ENCODE measurements at places on chromosomes 1 and 21.

DNA sequence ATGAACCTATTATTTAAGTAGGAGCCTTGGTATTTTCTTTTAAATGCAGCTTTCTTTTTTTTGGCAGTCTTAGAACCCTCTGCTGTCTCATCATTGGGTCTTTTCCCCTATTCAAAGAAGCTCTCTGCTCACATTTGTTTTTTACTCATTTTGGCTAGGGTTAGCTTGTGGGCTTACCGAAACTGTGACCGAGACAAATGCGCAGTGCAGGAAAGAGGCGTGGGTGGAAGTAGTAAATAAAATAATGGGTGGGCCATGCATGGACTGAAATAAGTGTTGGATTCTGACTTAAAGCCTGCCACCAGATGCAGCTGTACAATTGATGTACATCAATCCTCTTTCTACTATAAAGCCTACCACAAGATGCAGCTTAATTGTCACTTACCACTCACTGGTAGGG, 14.7 kb downstream of the XPR1 start:
- no peak for DNase-seq

GRCh38 chr1:41051022-41051421, 29.5 kb upstream of the SLFNL1 start:
- DNase-seq = no peak

DNA sequence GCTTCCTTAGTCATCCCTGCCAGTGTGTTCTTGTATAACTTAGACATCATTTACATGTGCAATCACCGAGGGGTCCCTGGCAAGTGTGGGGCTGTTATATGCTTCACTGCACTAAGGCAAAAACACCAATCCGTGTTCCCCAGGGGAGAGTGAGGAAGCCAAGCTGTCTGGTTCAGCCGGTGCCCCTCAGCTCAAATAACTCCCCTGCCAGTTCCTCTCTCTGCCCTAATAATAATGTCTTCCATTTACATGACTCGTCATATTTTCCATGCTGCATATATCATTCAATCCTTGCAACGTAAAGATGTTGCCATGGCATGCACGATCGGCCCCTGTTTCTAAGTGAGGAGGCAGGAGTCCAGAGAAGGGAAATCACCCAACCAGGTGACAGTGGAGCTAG, 24.4 kb upstream of the NDC1 start:
- no peak for DNase-seq

DNA sequence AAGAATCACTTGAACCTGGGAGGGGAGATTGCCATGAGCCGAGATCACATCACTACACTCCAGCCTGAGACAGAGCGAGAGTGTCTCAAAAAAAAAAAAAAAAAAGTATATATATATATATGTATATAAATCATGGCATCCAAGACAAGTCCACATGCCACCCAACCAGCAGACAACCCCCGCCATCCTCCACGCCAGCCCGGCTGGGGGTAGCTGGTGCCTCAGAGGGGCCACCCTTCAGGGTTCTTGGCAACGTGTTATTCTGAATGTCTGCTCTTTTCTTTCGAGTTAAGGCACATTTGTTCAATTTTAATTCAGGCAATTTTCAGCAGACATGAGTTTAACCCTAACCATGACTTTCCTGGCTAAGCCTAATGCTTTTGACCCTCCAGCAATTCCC, 9.7 kb upstream of the TMEM240 start:
- DNase-seq = no peak

- DNase-seq = no peak
Observed at GRCh38 chr1:197924516-197925123, 7.4 kb downstream of the LHX9 start.

DNA sequence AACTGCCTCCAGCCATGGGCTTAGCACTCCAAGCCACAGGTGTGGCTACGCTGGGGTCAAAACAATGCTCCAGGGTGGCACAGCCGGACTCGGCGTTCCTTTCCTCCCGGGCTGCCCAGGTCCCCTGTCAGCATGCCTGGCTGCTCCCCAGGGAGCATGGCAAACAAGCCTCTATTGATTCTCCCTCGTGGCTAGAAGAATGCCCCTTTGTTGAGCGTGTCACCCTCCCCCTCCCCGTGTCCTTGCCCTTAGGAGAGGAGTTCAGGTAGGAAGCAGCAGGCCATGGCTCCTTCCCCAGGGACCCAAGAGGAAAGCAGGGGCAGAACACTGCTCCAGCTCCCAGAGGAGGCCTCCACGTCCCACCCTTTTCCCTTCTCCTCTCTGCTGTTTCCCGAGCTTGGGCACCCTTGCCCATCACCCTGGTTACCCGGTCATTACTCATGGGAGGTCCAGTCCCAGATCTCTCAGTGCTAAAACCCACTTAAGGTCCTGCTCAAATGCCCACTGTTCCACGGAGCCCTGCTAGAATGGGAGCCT, 57.4 kb upstream of the CITED4 start:
- DNase-seq = no peak

GRCh38 chr21:19523746-19524145, 1120.2 kb upstream of the TMPRSS15 start:
- no peak for DNase-seq

DNA sequence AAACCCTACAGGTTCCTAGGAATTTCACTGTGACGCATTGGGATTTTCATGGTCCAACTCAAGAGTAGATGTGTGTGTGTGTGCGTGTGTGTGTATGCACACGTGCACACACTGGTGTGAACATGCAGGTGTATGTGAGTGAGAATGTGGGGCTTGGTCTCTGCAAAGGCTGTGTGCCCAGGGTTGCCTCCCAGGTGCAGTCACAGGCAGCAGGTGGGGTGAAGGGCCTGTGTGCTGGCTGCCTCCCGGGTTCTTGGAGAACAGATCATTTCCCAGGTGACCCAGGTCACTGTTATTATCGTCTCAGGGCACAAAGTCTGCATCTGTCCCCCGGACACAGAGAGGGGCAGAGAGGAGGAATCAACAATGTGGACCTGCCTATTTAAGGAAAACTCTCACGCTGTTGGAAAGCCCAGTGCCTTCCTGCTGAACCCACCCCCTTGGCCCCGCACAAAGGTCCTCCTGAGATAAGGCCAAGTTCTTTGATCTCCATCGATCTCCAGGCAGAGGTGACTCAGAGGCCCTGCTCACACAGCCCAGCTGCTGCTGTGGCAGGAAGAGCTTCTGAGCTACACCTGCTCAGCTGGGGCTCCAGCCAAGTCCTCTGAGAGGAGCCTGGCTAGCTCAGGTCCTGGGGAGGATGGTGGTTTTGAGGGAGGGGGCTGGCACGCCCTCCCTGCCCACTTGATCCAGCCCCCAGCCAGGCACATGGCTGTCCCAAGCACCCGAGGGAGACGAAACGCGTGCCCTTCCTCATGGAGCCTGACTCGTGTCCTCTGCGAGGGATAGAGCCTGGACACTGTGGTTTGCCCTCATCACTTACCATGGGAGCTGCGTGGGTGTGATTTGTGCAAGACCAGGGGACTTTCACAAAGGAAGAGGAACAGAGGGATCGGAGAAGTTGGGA, 134.0 kb upstream of the ARHGEF16 start:
- DNase-seq = no peak

- no peak for DNase-seq
Observed at GRCh38 chr1:26839779-26840178, 13.3 kb downstream of the ZDHHC18 start.

GRCh38 chr1:53896635-53897229, 2.7 kb downstream of the DIO1 start:
- DNase-seq = no peak

GRCh38 chr21:28160378-28160777, 832.3 kb downstream of the LTN1 start:
- DNase-seq = no peak

- DNase-seq = no peak
Observed at GRCh38 chr1:17451731-17452130, 12.3 kb upstream of the RCC2 start.

DNA sequence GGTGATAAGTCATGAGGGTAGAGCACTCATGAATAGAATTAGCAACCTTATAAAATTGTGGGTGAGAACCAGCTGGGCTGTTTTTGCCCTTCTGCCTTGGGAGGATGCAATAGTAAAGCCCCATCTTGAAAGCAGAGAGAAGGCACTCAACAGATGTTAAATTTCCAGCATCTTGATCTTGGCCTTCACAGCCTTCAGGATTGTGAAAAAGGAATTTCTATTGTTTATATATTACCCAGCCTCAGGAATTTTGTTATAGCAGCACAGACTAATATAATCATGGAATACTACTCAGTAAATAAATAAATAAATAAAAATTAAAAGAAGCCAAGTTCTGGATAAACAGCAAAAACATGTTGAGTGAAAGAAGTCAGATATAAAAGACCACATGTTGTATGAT, 175.2 kb downstream of the KCNT2 start:
- DNase-seq = no peak

GRCh38 chr1:182348961-182349747, 42.4 kb downstream of the GLUL start:
- no peak for DNase-seq

- DNase-seq = no peak
Observed at GRCh38 chr1:99645699-99646531, at the start of gene PALMD. TSS of gene PALMD (plus strand) at chr1:99646113. CDS start at chr1:99646318, 205 bp downstream.

DNA sequence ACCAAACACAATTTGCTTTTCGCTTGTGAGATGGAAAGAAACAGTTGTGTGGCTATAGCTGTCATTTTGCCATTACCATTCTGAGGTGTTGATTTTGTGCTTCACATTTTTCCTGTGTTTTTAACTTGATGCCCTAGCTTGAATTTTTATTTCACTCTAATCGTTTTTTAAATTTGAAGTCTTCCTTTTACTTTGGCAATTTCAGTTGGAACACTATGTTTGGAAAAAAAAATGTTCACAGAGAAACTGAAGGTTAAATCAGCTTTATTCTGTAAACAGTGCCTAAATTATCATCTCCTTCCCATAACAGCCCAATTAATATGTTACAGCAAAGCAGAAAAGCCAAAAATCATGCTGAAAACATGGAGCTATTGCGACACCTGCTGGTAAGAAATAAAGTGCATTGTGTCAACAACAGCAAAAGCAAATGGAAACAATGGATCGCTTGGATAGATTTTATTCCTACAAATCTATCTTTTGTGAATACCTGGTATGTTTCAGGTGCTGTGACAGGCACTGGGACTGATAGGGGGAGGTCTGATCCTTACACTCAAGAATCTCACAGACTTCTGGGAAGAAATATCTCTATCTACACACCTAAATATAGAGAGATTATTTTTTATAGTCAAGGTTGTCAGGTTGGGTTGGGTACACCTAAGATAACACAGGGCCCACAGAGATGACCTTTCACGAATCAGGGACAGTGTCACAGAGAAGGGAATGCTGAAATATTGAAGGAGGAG, 16.2 kb upstream of the ERICH3 start:
- no peak for DNase-seq

- DNase-seq = no peak
Observed at GRCh38 chr1:7808253-7808844, 24.3 kb downstream of the PER3 start.

DNA sequence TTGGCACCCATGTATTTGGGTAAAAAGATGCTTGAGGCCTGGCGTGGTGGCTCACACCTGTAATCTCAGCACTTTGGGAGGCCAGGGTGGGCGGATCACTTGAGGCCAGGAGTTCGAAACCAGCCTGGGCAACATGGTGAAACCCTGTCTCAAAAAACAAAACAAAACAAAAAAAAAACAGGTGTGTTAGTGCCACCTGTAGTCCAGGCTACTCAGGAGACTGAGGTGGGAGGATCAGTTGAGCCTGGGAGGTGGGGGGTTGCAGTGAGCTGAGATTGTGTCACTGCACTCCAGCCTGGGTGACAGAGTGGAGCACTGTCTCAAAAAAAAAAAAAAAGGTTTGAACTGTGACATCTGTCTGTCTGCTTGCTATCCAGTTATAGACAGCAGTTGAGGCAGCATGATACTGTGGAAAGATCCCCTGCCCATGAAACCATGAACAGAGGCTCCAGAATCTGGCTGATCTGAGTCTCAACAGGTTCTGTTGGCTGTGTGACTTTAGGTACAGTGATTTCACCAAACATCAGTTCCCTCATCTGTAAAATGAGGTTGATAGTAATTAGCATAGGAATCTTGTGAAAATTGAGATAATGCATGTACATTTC, 5.7 kb downstream of the DYRK1A start:
- DNase-seq = no peak

DNA sequence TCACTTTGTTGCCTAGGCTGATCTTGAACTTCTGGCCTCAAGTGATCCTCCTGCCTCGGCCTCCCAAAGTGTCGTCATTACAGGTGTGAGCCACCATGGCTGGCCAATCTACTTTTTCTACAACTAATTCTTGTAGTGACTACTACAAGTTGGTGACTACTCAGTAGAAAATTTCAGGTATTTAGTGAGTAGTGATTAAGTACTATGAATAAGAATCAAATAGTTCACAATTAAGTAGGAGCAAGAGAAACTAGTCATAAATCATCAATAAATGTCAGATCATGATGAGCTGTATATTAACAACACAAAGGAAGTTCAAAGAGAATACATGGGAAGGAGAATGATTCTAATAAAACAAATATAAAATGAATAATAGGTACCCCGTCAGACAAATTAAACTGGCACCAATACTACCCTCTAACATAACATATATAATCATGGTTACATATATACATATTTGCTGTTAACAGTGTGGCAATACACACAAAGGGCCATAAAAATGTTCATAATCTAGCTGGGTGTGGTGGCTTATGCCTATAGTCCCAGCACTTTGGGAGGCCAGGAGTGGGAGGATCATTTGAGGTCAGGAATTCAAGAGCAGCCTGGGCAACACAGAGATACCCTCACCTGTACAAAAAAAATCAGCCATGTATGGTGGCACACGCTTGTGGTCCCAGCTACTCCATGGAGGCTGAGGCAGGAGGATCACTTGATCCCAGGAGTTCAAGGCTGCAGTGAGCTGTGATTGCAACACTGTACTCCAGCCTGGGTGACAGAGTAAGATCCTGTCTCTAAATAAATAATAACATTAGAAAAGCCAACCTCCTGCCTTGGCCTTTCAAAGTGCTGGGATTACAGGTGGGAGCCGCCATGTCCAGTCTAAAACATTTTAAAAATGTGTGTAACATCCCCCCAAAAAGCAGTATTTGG, 19.1 kb downstream of the YY1AP1 start:
- no peak for DNase-seq

DNA sequence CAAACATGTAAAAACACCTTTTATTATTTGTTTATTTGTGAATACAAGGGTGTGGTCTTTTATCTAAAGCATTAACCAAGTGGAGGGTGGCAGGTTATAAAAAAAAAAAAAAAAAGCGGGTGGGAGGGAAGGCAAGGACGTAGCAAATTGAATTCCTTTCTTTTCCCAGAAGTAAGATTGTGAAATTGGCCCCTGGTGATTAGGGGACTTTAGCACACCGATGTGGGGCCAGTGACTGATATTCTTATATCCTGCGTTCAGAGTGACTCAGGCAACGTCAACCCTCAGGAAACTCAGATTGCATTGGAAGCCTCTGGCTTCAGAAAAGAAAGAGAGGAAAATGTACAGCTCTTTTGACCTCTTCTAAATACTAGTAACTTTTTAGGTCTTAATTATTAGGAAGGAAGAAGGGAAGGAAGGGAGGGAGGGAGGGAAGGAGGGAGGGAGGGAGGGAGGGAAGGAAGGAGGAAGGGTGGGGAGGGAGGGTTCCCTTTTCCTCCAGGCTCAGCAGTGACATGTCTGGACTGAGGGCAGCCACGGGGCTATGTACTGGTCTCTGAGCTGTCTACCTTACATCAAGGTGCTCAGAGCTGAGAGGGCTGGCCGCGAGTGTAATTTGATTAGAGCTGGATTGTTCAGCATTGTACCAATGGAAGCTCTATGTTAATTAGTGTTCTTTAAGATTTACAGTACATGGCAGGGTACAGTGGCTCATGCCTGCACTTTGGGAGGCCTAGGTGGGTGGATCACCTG, 30.2 kb downstream of the EVA1C start:
- no peak for DNase-seq

- DNase-seq = no peak
Observed at GRCh38 chr1:112383759-112384370, 12.1 kb upstream of the CTTNBP2NL start.

- no peak for DNase-seq
Observed at GRCh38 chr1:46401154-46401913, 7.2 kb downstream of the FAAH start.

Data from stimulated activated CD4-positive, alpha-beta T cell treated with anti-CD3 and anti-CD28 coated beads, Interleukin-15, amount 100 ng/mL, for 1 hour (primary cell).